ENCODE measurements at places on chromosomes 2 and 18.

DNA sequence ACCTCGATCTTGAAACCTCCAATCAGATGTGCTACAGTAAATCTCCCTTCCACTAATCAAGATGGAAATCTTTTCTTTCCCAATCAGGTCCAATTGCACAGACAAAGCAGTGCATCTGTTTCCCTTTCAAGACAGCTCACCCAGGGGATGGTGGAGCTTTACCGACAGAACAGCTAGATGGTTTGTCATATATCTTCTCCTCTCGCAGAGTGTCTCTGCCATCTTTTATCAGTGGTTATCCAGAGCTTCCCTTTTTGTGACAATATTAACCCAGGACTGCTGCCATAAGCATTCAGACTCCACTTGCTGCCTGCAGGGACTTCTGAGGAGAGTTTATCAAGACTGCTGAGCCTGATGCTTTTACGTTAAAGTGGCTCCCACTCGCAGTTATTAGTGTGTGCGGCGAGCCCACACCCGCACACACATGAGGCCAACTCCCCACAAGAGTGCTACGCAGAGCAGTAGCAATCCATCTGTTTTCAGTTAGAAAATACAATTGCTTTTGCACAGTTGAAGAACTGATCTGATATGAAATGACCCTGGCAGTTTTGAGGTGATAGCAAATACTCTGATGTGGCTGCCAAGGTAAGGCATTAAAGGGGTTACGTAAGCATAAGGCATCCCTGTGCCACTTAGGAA is 398.9 kb downstream of the NCKAP5 start:
- no peak for DNase-seq

- DNase-seq: no peak
These were observed 31.8 kb downstream of the PRKCE start for GRCh38 chr2:45683292-45683691.

DNA sequence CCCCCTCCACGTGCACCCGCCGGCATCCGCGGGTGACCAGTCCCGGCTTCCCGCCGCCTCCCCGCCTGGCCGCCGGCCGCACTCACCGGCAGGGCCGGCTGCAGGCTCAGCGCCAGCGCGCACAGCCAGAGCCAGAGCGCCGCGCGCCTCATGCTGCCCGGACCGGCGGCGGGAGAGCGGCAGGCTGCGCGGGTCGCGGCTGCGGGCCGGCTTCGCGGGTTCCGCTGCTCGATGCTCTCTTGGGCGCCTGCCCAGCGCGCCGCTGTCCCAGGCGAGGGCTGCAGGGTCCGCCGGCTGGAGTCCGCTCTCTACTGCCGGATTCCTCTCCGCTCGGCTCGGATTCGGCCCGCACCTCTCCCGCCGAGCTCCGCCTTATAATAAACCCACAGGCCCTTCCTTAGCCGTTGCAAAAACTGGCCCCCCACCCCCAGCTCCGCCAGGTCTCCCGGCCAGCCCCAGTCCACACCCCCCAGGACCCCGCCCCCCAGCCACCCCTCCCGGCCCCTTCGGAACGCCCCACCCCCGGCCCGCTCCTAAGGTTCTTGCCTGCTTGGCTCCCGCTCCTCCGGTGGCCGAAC is at the start of gene SDC1:
SDC1 (minus strand) TSS at position 415 of the 578 bp plus-strand sequence; CDS start at position 152, 263 bp downstream.
- DNase-seq: peak; percentile 54

GRCh38 chr2:26018184-26019055 is 15.5 kb upstream of the RAB10 start:
- DNase-seq: peak; percentile 40

GRCh38 chr2:101790416-101790815 is 92.9 kb downstream of the MAP4K4 start:
- no peak for DNase-seq

DNA sequence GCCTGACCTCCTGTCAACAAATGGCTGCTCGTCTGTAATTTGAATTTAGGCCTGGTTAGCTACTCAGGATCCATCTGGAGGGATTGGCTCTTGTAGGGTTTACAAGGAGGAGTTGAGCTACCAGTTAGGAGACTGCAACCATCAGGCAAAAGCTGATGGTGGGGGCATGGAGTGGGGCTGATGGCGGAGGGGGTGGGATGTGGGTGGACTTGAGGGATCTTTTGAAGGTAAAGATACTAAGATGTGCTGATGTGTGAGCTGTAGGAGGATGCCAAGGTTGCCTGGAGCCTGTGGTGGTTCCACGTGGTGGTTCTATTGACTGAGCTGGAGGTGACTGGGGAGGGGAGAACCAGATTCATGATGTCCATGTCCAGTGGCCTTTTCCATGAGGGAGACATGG is 240.7 kb downstream of the LPIN1 start:
- DNase-seq: no peak

DNA sequence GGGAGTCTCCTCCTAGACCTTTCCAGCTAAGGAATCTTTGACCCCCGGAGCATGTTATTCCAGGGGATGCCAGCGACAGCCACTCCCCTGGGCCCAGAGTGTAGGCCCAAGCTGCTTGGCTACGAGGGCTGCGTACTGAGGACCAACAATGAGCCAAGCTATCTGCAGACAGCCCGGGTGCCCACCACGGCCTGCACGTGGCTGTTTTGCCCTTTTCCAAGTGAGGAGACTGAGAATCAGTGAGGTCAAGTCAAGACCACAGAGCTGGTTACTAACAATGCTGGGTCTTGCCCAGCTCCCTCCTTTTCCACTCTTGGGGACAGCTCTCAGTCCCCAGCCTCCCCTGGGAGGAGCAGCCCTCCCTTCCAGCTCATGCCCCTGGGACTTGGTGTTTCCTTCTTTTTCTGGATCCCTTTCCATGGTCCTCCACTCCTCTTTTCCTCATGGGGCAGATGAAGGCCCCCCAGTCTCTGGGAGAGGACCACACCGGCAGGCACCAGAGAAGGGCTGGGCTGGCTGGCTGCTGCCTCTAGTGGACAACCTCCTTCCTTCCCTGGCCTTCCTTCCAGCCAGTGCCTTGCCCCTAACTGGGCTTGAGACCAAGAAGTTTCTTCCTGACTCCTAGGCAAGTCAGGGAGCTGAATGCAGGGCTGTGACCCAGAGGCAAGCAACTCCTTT is 550 bp upstream of the MALL start:
- no peak for DNase-seq

- DNase-seq: no peak
These were observed 20.1 kb upstream of the YES1 start for GRCh38 chr18:832085-832681.

DNA sequence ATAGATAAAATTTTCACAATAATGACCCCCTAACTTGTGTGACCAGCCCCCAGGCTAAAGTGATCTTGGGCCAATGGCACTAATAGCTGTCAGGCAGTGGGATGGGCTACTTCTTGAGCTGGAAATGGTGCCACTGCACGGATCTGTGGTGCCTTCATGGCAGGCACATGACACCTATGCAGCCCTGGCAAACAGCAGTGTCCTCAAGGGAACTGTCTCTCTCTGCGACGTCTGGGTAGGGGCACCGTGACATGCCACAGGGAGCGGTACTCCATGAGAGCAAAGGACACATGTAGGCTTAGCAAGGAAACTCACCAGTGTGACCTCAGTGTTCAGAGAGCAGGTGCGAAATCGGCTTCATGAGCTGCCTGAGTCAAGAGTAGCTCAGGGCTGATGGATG is 161.7 kb upstream of the TWIST2 start:
- no peak for DNase-seq

- no peak for DNase-seq
These were observed 61.4 kb downstream of the ZEB2 start for GRCh38 chr2:144458541-144458940.

- DNase-seq: no peak
These were observed 478.8 kb downstream of the ADCYAP1 start for GRCh38 chr18:1383465-1383864.

- peak; percentile 37 for DNase-seq
These were observed 24.3 kb upstream of the COL6A3 start for GRCh38 chr2:237438080-237438940.

GRCh38 chr18:27707201-27707600 is 469.7 kb downstream of the CDH2 start:
- no peak for DNase-seq

- DNase-seq: no peak
These were observed 308.2 kb downstream of the EN1 start for GRCh38 chr2:118539290-118539689.

GRCh38 chr2:21117688-21118087 is 6.1 kb upstream of the TDRD15 start:
- no peak for DNase-seq

- DNase-seq: no peak
These were observed 9.2 kb downstream of the CHST9 start for GRCh38 chr18:27175914-27176313.

GRCh38 chr18:55458456-55459203 is 129.4 kb downstream of the TCF4 start:
- no peak for DNase-seq

DNA sequence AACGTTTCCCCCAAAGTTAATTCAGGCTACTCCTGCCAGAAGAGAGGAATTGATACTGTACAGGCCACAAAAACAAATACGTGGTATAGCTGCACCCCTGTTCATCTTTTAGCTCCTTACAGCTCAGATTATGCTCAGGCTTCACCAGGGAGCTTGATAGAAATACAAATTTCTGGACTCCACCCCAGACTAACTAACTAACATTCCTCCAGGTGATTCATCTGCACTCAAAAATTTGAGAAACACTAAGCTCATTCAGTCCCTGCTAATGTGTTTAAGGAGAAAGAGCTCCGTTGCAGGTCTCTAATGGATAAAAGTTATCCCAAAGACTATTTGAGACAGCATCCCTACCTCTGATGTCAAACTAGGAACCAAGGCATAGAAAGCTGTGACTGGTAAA is 36.8 kb upstream of the UNC80 start:
- DNase-seq: no peak

DNA sequence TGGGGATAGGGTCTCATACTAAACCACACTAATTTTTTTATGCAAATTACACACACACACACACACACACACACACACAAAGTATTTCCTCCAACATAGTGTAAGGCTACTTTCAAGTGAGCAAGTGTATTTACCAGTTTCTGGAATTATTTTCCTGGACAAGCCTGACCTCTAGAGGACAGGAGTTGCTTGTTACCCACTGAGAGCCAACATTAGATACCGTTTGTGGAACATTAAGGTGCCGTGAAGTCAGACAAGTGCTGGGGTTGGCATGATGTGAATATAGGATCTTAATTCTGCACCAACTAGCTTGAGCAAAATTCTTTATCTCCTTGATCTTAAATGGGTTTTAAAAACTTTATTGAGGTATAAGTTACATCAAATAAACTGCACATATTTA is 39.3 kb upstream of the SERPINB2 start:
- DNase-seq: no peak

- DNase-seq: no peak
These were observed 54.2 kb upstream of the ID2 start for GRCh38 chr2:8627692-8628085.

- DNase-seq: no peak
These were observed 8.3 kb upstream of the YWHAQ start for GRCh38 chr2:9639000-9639602.

- DNase-seq: no peak
These were observed 218.5 kb downstream of the TPGS2 start for GRCh38 chr18:36610258-36610657.

- DNase-seq: no peak
These were observed 650.5 kb upstream of the LINC00305 start for GRCh38 chr18:64799376-64799775.

DNA sequence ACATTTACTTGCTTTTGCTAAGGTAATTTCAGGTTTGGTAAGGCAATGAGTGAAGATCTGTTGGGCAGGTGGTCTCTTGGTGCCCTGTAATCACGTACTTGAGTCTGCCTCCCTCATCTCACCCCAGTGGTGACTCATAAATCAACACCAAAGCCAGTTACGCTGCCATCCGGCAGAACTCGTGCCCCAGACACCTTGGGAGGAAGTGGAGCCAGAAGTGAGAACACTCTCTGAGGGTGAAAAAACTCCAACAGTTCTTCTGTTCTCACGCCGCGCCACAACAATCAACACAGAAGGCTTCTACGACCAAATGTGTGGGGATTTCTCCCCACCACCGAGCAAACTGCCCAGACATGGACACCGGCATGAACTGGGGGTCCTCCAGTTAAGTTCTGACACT is 206.2 kb downstream of the ARL4C start:
- peak; percentile 80 for DNase-seq

DNA sequence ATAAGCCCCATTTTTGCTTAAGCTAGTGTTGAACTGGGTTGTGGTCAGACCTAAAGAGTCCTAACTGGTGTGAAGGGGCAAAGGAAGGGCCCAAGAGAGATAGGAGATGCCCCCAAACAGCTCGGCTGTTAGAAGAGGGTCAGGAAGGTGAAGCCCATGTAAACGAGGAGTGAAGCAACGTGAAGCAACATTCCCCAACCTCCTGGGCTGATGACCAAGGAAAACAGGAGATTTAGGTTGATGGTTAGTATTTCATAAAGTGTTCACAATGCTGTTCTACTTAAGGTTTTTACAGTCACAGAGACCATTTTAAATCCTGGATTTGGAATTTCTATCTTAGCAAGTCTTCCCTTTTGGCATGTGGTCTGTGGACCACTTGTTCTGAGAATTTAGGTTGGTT is 144.0 kb upstream of the SERPINE2 start:
- no peak for DNase-seq

GRCh38 chr2:149625671-149626070 is 38.1 kb upstream of the MMADHC start:
- DNase-seq: no peak

DNA sequence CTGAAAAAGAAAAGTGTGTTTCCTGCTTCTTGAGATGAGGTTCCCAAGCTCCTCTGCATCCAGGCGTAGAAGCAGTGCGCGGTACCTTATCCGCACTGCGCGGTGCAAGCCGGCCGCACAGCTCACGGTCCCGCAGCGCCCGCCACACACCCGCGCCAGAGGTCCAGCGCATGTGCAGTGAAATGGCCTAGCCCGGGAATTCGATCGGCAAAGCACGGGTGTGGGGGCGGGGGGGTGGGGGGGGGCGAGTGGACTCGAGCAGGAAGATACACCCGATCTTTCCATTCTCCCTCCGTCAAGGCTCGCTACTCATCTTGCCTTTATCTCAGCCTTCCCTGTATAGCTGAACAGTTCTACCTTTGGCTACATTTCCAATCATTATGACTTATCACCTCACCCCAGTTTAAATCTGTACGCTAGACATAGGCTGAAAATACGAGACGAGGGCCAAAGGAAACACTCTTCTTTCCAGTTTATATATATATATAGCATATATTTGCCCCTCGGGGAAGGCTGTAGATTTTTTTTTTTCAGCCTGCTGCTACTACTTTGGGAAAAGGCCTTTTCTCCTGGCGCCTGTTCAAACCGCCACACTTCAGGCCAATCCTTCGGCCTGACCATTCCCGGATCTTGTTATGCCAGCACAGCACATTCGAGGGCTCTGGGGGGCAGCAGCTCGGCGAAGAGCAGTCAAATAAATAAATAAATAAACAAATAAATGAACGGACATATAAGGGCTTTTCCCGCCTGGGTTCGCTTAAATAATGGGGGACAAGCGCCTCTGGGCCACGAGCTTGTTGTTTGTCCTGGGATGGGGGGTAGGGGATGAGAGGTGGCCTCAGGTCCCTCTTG is 10.4 kb downstream of the HOXD8 start:
- peak; percentile 22 for DNase-seq

- DNase-seq: no peak
These were observed 157.4 kb downstream of the TAF4B start for GRCh38 chr18:26383454-26384270.
